ENCODE measurements at places on chromosomes 16 and 17. TPM values are rescaled to one million over a fixed set of nuclear protein-coding genes. Genes with fewer than 3 reads are reported as not detected.

KIF2B gene
- not detected for total RNA-seq

TMEM238L gene
- total RNA-seq: not detected

GRCh38 chr16:3137267-3137666, 2.4 kb downstream of the ZNF213 start:
- no peak for DNase-seq

DNA sequence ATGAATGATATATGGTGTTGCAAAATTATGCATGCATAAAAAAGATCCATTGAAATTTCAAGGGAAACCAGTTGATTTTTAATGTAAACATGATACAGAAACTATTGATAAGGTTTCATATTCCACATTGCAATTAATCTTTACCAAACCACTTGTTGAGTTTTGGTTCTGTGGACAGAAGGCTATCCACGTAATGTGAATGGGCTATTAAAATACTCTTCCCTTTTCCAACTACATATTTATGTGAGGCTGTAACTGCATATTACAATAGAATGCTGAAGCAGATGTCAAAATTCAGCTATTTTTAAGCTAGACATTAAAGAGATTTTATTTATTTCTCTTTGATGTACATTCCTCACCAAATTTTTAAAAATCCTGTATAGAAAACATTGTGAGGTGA, 33.7 kb upstream of the VPS4A start:
- no peak for DNase-seq

DNA sequence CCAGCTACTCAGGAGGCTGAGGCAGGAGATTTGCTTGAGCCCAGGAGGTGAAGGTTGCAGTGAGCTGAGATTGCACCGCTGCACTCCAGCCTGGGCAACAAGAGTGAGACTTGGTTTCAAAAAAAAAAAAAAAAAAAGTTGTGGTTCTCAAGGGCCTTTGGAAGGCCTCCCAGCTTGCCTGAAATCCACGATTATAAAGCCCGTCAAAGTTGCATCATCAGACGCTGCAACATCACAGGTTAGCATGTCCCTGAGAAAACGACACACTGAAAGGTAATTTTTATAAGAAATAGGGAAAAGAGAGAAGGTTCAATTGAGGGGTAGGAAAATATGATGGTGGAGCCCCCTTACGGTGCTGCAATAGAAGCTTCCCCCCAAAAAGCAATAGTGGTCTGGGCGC, 4.6 kb upstream of the LYZL6 start:
- DNase-seq: no peak

- no peak for DNase-seq
Observed at GRCh38 chr16:30715750-30716445, 16.9 kb downstream of the SRCAP start.

- no peak for DNase-seq
Observed at GRCh38 chr16:69239851-69240250, 52.9 kb downstream of the SNTB2 start.

DNA sequence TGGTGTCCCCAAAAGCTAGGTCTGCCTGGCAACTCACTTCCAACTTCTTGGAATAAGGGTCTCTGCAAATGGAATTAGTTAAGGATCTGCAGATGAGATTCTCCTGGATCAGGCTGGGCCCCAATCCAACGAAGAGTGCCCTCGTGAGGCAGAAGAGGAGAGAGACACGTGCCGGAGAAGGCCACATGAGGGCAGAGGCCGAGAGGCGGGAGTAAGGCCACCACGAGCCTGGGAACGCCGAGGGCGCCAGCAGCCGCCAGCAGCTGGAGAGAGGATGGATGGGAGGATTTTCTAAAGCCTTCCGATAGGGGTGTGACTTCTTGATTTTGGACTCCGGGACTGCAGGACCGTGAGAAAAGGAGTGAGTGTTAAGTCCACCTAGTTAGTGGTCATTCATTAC, 76.3 kb downstream of the JPH3 start:
- DNase-seq: no peak
